ENCODE measurements at places on chromosomes 11 and 22.

DNA sequence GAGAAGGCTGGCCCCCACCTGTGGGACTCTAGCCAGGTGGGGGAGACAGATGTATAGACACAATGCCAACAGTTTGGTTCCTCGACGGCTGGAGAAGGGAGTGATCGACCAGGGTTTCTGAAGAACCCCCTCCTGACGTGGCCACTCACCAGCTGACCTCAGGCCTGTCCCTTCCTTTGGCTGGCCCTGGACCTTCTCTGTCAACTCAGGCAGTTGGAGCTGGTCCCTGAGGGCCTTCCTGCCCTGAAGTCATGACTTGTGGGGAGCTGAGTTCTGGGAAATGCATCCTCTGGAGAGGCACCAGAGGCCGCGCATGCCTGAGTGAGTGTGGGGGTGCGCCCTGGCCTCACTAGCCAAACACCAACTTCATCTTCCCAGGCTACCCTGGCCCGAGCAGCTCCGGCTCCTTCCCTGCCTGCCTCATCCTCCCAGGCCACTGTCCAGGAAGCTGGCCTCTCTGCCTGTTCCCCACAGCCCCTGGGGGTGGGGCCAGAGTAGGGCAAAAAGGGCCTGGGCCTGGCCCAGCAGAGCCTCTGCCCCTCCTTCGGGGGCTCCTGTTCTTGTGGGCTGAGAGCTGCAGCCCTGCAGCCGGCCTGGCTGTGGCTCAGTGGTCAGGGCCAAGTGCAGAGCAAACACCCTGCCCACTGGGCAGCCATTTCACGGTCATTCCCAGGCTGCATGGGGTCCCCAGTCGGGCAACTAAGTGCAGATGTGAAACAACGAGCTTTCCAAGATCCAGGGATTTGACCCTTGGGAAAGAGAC lies 23.6 kb downstream of the TXN2 start:
- peak; percentile 63 for DNase-seq

DNA sequence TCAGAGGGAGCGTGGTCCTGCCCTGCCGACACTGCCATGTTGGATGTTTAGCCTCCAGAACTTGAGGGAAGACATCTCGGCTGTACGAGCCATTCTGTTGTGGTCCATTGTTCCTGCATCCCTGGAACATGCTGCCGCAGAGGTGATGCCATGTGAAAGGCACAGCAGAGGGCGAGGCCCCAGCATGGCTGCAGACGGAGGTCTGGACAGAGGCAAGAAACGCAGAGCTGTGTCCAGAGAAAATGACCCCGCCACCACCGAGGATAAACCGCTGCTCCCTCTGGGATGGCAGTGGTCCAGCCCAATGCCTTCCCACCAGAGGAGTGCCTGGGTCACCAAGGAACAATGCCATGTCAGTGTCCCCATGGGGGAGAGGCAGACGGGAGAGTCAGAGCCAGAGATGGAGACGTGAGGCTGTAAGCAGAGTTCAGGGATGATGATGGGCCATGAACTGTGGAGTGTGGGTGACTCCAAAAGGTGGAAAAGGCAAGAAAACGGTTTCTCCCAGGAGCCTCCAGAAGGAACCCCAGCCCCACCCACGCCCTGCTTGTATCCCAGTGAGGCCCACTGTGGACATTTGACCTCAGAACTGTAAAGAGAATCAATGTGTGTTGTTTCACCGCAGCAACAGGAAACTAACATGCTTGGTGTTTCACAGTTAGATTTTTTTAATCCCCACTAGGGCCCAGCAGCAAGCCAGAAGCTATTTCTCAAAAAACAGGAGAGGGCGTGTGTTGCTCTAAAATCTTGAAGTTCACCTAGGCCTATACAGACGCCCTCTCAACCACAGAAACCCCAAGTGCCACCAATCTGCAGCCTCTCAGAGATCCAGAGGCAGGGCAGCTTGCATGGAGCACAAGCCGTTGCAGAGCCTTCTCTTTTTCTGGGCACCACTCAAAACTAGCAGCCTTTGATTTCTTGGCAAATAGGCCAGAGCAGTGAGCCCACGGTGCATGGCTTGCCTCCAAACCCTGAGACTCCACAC lies 1422.9 kb downstream of the TBC1D22A start:
- no peak for DNase-seq

DNA sequence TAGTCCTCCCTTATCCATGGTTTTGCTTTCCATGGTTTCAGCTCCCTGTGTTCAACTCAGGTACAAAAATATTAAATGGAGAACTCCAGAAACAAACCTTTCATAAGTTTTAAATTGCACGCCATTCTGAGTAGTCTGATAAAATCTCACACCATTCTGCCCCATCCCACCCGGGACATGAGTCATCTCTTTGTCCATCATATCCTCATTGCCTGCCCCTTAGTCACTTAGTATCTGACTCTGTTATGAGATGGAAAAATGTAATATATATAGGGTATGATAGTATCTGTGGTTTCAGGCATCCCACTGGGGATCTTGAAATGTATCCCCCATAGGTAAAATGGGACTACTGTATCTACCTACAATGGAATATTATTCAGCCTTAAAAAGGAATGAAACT lies 35.5 kb upstream of the FGF3 start:
- DNase-seq: peak; percentile 50

GRCh38 chr11:16278273-16278672 lies 78.1 kb downstream of the SOX6 start:
- DNase-seq: no peak

DNA sequence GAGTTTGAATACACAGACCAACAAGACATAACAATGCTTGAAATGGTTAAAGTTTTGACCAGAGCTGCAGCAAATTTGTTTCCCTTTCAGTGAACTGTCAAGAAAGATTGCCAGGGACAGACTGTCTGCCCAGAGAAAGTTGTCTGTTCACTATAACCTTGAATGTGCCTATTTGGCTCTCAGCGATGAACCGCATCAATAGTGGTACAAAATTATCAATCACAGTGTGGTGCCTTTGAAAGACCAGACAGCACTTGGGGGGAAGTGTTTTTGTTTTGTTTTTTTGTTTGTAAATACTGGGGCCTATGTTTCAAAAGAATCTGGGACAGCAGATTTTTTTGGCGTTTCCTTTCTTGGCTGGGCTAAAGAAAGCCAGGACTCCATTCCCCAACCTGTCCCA lies 123.1 kb downstream of the CD44 start:
- no peak for DNase-seq

DNA sequence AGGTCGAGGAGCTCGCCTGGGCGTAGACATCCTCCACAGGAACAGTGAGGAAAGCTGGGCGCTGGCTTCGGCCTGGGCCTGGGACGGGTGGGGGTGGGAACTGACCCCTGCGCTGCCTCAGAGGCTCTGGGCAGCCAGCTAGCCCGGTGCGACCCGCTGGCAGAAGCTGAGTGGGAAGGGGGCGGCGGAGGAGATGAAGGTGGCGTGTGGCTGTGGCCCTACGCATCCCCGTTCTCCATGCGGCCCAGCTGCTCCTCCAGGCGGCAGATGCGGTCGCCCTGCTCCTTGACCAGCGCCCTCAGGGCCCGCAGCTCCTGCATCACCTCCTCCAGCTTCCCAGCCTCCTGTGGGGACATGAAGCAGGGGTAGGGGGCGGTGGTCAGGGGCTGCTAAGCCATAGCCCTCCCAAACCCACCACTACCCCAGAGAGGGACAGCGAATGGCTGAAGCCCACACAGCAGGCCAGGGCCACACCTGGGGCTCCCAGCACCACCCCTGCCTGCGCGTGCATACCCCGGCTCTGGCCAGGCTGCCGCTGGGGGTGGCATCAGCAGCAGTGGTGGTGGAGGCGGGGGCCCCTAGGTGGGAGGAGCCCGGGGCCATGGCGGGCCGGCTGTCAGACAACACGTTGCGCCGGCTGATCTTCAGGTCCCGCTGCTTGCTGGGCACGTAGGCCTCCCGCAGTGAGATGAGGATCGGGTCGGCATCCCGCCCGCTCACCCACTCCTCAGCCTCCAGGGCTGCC lies 848 bp upstream of the PTPRCAP start:
- DNase-seq: no peak

DNA sequence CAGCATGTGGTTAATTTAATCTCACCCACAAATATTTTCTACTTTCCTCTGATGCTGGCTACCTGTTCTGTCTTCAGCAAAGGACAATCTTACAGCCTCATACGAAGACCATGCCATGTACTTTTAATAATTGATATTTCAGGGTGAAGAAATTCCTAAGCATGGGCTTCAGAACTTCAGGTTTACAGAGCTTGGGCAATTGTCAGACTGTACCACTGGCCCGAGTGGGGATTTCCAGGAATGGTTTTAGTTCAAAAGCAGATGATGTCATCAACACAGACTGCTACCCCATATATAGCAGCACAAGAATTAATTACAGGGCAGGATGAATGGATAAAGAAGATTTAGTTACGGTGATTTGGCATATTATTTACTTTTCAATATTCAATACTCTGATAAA lies 171.8 kb downstream of the ETS1 start:
- DNase-seq: no peak

DNA sequence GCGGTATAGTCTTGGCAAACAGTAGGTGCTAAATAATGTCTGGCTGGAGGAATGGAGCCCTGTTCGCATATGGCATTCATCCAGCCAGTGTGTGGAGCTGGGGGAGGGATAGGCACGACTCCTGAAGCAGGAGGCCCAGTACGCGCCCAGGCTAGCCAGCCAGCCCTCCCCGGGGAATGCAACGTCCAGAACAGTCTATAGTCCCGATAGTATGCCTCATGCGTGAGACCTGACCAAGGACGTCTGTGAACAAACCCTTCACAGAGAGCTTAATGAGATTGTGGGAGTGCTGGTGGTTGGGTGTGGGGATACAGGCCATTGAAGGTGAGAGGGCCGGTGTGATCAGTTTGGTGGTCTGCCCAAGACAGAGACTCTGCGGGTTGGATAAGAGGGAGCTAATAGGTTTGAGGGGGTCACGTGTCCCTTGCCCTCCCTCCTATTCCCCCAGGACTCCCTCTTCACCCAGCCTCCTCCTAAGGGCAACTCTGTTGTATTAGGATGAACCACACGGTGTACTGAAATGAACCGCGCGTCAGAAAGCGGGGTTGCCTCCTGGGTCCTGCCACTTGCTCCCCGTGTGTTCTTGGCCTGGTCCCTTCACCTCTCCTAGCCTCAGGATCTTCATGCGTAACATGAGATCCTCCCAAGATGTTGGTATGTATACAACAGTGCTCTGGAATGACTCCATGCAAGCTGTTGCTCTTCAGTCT lies 987 bp upstream of the GRIK4 start:
- no peak for DNase-seq

DNA sequence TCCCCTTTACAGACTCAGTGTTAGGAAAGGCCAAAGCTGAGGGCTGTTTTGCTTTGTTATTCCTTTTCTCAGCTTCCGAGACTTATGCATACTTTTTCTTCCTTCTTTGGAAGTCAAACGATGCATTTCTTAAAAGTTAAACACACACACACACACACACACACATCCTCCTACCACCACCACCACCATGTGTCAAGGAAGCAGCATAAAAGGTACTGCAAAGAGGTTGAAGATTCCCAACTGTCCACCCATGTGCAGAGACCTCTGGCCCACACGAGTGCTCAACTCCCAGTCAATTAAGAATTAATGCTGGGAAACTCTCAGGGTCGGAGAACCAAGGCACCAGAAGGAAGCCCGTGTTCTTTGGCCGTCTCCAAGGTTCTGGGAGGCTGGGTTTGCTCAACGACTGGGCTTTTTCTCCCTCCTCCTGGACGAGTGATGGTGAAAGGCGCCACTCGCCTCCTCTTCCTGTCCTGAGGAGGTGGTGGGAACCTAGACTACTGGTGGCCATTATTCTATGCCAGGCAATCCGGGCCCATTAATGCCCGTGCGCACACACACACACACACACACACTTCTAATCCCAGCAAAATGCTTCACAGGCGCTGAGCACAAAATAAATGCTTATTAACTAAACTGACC lies 15.1 kb downstream of the MN1 start:
- DNase-seq: no peak

GRCh38 chr11:47233989-47234668 lies 14.5 kb downstream of the ACP2 start:
- peak; percentile 64 for DNase-seq

DNA sequence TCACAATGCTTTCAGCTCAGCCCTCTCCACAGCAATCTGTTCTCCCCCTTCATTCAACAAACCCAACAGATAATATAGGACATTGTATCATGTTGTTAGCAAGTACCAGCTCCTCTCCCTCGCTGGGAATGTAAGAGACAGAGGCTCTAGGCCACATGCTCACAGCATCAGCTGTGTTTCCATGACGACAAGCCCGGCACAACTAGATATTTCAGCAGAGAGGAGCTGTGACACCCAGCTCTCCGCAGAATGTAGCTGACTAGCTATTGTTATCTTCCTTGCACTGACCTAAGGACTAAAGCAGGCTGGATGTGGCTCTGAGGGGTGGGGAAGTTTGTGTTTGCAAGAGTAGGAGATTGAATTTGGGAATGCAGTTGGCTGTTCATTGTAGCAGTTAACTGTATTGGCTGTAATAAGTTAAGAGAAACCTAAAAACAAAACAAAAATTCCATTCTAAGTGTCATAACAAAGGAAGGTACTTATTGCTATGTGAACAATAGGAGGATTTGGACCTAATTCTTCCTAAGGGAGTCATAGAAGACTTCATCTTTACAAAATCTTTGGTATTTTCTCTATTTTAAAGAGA lies 28.0 kb upstream of the RRAS2 start:
- peak; percentile 79 for DNase-seq

GRCh38 chr11:44208976-44209603 lies 100.8 kb downstream of the ALX4 start:
- no peak for DNase-seq

- no peak for DNase-seq
Measured at GRCh38 chr22:22465782-22466181, 42.8 kb downstream of the ZNF280B start.

GRCh38 chr11:28461338-28461737 lies 353.1 kb downstream of the METTL15 start:
- DNase-seq: peak; percentile 50
